Left renal cortex interstitium (tissue), 4 donors: ENCODE measurements at places on chromosomes 3 and 15. TPM values are rescaled to one million over a fixed set of nuclear protein-coding genes. Genes with fewer than 3 reads are reported as not detected.

The KCNMB3 gene
- 7.1 TPM for polyA plus RNA-seq

The CMTM8 gene
- polyA plus RNA-seq: 10.0 TPM

The HRG gene
- 2.9 TPM for polyA plus RNA-seq

The BAHD1 gene
- 18.7 TPM for polyA plus RNA-seq

The LIPC gene
- polyA plus RNA-seq: 15.9 TPM

The SLC15A2 gene
- 7.3 TPM for polyA plus RNA-seq

The ZBTB20 gene
- polyA plus RNA-seq: 6.4 TPM

The POTEB2 gene
- polyA plus RNA-seq: not detected

The BLM gene
- 13.8 TPM for polyA plus RNA-seq

The AGTR1 gene
- polyA plus RNA-seq: 17.7 TPM

The MORC1 gene
- polyA plus RNA-seq: 0.52 TPM

- no peak for DNase-seq
Observed at GRCh38 chr3:36257158-36257852, 123.0 kb upstream of the STAC start.

GRCh38 chr3:55329849-55330248, 157.3 kb downstream of the WNT5A start:
- no peak for DNase-seq

DNA sequence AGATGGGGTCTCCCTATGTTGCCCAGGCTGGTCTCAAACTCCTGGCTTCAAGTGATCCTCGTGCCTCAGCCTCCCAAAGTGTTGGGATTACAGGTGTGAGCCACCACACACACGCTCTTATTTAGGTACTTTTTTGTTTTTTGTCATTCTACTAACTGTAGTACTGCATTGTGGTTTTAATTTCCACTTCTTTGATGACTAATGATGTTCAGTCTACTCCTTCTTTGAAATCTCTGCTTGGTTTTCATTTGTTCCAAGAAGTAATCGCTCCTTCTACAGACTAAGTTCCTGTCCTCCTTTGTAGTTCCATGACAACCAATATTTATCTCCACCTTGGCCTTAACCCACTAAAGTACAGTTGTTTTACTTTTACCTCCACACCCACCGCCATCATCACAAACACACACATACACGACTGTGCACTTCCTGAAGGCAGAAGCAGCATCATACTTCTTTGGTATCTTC, 529 bp upstream of the DLEC1 start:
- DNase-seq: no peak

GRCh38 chr3:72625602-72626337, 222.5 kb downstream of the SHQ1 start:
- DNase-seq: no peak

GRCh38 chr15:25527118-25527517, 88.3 kb upstream of the UBE3A start:
- no peak for DNase-seq

DNA sequence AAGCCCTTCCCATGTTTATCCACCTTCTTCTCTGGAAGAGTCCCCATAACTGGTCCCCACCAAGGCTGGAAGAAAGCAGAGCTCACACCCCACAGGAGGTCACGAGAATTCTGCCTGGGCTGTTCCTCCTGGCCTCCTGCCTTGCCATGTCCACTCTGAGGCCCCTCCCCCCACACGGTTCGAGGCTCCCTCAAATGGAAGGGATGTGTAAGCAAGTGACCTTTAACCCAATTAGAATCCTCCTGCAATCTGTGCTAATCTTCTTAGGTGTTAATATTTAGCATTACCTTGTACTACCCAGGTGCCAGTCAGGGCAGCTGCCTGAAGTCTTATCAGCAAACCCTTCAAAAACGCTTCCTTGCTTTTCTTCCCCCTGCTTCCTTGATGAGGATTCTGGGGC, 32.4 kb upstream of the DYNC1LI1 start:
- DNase-seq: no peak

DNA sequence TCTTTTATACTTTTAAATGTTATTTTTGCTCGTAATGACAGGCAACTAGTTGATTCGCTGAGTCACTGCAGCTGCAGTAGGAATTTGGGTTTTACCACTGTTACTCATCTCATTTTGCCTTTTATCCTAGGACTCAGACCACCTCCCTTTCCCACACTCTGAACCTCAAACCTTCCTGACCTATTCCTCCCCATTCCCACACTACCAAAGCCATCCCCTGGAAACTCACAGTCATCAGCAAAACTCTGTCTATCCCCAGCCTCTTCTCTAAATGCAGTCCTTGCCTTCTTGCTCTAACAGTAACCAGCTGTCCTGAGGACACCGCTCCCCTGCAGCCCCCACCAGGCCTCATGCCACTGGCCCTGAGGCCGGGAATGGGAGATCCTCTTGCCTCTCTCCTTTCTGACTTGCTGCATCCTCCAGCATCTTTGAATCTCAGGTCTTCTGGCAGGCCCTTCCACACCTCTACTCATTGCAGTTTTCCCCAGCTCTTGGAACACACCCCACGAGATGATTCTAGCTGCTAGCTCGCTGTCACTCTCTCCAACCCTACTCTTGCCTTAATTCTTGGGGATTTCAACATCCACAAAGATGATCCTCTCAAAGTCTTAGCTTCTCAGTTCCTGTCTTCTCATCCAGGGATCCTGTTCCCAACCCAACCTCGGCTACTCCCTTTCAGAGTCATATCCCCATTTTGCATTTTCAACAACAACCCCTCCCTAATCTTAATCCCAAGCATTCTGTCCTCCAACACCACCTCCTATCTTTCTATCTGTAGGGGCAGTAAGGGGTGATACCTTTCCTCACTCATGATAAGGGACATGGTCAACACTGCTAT, 55.9 kb upstream of the C3orf80 start:
- DNase-seq: no peak

DNA sequence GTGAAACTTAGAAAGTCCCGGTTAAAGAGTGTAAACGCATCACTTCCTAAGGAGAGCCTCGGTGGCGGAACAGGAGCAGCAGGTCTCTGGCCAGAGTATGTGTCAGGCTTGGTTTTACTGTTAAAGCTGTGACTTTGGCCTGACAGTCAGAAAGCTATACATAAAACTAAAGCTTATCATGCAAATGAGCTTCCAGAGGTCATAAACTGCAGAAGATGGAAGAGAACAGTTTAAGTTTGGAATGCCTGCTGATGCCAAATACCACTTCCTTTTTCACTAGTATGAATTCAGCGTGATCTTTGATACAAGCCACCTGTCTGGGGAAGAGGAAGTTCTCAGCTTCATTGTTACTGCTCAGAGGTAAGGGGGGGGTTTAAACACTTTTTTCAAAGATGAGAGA, 125.1 kb upstream of the CTDSPL start:
- no peak for DNase-seq

- no peak for DNase-seq
Observed at GRCh38 chr3:78823434-78823833, 944.4 kb downstream of the ROBO1 start.

DNA sequence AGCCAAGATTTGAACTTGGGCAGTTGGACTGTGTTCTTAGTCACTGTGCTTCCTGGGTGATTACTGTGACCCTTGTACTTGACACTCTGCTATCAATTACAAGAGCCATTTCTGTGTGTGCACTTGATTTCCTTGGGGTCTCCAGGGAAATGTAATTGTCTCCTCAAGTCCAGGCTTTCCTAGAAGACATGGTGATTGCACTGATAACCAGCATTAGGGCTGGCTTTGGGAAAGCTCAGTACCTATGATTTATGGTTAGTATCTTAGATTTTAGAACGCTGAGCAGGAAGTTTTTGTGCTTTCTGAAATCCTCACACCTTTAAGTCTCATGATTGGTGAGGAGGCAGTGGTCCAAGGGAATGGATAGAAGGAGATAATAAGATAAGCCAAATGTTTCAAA, 1.6 kb upstream of the CLDN11 start:
- no peak for DNase-seq

DNA sequence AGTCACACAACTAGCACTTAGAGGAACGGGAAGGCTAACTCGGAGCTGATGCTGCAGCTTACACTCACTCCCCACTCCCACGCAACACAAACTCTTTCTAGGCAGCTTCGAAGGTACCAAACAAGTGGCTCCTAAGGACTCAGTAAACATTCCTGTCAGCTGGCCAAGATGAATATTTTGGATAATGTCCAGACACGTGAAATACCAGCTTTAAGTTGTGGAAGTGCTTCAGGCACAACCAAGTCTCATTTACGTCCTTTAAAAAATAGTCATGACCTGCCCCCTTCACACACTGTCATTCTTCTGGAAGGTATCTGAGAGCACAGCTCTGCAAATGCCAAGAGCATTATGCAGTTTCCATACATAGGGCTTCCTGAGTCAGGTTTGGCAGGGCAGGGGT, 1005.9 kb upstream of the CFAP20DC start:
- DNase-seq: no peak

DNA sequence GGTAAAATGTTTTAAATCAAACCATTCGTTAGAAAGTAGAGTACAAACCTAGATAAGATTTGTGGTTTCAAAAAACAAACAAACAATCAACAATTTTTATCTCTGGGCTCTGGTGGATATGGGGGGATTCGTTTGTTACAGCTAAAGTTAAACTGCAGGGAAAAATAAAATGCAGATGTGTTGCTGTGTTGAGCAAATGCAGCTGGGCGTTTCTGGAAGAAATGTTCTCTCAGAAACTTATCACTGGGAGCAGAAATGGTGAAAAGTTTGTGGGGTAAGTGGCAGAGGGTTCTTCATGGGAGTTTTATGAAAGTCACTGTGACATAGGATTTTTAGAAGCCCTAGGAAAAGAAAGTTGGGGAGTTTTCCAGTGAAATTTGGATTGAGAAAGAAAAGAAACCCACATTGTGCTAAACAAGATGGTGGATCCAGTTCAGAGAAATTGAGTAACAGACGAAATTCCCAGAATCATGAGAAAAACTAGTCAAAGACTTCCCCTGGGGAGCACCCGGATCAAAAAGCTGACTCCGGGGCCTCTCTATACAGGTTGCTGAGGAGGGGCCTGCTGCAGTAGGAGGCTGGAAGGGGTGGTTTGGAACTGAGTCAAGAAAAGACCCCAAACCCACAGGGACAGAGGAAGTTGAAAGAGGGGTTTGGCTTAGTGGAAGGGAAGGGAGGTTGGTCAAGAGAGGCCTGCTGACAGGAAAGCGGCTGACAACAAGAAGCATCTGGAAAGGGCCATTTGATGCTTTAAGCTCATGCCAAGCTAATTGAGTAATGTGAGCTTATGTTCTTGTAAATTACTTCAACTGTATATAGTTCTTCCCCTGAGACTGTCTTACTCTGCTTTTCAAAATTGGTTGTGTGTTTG, 108.7 kb downstream of the RARB start:
- DNase-seq: no peak

- no peak for DNase-seq
Observed at GRCh38 chr3:194134231-194134756, 1.7 kb upstream of the HES1 start.

- DNase-seq: no peak
Observed at GRCh38 chr3:196741249-196741889, 1.7 kb downstream of the PAK2 start.

- DNase-seq: no peak
Observed at GRCh38 chr3:170553788-170554757, 31.8 kb downstream of the SLC7A14 start.

DNA sequence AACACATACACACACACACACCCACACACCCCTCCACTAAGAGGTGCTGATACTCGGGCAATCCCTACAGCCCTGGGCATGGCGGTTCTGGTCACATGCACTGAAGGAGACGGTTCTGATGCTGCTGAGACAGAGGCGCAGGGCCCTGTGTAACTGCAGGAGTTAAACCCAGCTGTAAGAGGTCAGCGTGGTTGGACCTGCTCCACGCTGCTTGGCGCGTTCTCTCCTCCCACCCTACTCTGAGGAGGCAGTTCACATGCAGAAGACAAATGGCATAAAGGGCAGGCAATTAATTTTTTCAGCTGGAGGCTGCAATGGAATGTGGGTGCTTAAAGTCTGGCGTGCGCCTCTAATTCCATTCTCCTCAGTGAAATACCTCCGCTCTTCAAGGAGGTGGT, 35.2 kb downstream of the GRK7 start:
- peak; percentile 15 for DNase-seq

DNA sequence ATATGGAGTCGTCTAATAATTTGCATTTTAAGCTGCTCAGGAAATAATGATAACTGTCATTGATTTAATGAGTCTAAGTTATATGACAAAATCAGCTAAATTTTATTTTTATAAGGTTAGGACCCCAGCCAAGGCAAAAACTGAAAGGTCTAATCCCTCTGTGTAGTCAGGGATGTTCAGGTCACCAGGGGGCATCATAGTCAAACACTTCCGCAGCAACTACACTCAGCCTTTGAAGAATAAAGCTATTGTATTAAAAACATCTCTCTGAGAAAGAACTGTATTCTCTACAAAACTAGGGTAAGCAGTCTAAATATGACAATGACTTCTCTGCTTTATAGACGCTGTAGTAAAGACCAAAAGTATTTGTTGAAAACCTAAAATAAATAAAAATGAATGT, 15.0 kb downstream of the INTS14 start:
- no peak for DNase-seq

DNA sequence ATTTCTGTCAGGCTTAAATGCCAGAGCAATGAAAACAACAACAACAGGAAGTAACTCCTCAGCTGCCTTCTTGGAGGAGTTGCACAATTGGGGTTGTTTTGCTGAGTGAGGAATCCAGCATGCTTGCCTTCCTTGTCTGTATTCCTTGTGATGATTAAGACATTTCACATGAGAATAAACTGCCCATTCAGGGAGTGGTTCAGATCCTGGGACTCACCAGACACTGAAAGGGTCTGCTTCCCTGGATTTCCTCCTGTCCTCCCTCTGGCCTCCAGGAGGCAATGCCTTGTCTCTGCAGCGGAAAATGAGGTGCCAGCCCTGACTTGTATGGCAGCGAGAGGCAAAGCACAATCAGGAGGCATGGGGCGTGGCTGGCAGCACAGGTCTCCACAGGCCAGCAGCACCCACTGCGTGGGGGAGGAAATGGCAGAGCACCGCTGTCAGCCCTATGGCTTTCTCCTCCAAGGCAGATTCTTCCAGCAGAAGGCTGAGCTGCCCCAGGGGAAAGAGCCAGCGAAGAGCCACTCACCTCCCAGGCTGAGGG, 41.5 kb downstream of the RBP2 start:
- no peak for DNase-seq

DNA sequence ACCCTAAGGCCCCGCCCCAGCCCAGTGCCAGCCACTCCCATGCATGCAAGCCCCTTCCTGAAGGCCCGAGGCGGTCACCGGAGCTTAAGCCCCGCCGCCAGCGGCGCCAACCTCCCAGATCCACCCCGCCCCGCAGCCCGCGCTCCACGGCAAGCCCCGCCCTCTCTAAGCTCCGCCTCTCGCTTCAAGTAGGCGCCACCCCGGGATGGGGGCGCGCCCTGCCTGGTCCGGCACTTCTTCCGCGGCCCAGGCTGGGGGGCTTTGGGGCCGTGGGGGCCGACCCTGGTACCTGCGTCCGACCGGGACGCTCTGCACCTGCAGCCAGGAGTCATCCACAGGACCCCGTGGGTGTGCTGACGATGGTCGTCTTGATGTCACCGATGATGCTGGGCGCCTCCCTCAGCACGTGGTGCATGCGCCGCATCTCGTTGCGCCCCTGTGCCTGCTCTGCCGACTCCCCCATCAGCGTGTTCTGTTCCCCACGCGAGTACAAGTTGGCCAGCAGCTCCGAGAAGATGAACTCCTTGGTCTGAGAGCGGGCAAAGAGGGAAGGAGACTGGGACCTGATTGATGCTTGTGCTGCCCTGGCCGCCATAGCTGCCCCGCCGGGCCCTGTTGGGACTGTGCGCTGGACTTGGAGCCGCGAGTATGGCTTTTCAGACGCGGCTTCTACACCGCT, 26.1 kb upstream of the CSPG4 start:
- DNase-seq: peak; percentile 84

GRCh38 chr3:57163751-57164150, 1.4 kb downstream of the IL17RD start:
- DNase-seq: no peak
